ENCODE measurements at places on chromosomes 7 and 10.

DNA sequence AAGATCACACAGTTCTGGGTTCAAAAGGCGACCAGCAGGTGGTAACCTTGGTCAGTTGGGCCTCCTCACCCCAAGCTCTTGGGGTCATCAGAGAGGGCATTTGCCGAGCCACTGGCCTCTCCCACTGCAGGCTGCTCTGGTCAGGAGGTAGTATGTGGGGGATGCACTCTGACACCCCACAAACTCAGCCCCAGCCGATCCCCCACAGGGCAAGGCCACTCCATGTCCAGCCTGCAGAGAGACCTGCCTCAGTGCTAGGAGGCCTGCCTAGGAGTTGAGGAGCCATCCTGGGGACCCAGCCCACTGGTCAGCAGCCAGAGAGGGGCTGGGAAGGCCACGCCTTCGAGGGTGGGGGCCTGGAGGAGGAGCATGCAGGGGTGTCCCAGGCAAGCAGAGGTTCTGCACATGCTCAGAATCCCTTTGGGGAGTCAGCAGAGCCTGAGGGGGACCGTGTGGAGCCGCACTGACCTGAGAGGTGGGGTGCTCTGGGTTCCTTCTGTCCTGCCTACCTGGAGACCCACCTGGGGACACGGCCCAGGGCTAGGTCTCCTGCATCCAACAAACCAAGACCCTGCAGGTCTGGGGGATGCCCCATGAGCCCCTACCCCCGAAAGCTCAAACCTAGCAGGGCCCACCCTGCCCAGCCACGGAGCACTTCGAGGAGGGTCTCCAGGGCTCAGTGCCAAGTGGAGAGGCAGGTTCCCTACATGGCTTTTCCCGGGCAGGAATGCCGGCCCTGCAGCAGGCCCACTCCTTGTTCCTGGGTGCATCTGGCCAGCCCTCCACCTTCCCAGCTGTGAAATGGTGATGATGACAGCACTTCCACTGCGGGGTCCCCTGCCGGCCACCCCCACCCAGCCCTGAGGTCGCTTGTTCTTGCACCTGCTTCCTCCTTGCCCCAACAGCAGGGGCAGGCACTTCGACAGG lies 58.5 kb downstream of the RASGEF1A start:
- DNase-seq: no peak

DNA sequence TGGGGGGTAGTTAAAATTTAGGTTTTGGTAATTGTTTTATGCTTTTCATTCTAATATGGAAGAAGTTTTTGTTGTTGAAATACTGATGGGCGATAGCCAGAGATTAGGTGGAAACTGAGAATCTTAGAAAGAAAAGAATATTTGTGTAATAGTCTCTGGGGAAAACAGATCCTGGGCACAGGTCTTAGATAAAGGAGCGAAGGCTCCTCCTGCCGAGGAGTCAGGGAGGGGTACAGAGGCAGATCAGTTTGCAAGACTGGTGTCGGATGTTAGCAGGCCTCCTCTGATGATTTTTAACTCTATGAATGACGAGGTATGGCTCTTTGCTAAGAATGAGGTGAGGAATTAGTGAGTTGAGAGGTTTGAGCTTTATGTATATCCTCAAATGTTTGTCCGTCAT lies 339.7 kb downstream of the HGF start:
- DNase-seq: no peak

- no peak for DNase-seq
Measured at GRCh38 chr10:101080933-101081931, 19.4 kb downstream of the KAZALD1 start.

GRCh38 chr10:60041489-60042133 lies 135.3 kb upstream of the CCDC6 start:
- no peak for DNase-seq

DNA sequence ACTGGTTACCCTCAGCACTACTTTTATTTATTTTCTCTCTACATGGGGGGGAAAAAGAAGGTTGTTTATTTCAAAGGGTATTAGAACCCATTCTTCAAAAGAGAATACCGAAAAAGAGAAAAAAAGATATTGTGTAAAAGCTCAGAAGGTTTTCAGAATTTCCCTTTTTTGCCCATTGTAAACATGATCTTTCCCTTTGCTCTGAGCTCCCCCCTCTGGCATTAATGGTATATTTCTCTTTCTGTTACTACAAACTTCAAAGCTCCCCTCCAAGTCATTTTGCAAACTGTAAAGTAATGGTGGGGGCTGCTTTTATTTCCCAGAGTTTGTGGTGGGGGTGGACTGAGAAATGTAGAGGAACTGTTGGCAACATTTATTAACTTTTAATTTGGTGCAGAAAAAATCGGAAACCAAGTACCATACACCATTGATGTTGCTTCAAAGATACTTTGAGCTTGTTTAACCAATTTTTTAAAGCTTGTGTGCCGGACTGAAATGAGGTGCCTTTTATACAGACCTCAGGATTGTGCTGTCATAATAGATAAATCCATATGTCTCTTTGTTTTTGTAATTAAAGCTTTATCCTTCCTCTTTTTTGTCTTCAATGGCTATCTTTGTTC lies 181.5 kb downstream of the EXOC4 start:
- no peak for DNase-seq

GRCh38 chr7:4500812-4501211 lies 181.3 kb upstream of the FOXK1 start:
- DNase-seq: no peak

- no peak for DNase-seq
Measured at GRCh38 chr7:7127773-7128172, 54.6 kb upstream of the C1GALT1 start.

DNA sequence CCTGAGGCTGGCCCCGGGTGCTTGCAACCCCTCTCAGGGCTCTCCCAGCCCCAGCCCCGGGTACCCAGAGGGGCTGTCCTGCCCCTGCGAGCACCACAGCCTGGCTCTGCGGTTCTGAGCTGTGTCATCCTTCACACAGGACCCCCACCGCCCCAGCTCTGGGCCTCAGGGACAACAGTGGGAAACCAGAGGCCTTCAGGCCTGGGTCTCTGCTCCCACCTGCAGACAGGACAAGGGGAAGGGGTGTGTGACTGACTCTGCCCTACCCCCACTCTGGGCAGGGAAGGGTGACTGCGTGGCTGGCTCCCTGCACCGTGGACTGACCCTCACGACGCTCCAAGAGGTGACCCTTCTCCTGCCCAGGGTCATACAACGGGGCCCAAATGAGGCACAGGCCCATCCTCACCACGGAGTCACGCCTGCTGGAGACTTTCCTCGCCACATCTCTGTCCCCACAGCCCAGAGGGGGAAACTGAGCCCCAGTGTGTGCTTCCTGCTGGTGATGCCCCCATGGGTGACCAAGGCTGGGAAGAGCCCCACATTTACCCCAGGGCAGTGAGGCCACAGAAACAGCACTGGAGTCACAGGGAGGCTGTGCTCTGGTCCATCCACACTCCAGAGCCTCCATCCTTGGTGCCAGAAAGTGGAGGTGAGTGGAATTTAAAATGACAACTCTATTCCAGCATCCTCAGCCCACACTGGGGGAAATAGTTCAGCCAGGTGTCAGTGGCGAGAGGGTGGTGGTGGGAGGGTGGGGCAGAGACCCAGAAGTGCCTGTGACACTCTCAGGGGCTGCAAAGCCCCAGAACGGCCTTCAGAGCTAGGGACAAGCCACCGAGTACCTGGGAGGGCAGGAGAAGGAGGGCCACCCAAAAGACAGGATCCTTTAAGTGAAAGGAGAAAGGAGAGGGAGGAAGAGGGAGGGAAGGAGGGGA lies 13.6 kb downstream of the CAMK2B start:
- no peak for DNase-seq

GRCh38 chr10:68594405-68594804 lies 34.3 kb downstream of the TET1 start:
- DNase-seq: no peak

GRCh38 chr7:30935569-30935877 lies 23.9 kb downstream of the AQP1 start:
- no peak for DNase-seq

DNA sequence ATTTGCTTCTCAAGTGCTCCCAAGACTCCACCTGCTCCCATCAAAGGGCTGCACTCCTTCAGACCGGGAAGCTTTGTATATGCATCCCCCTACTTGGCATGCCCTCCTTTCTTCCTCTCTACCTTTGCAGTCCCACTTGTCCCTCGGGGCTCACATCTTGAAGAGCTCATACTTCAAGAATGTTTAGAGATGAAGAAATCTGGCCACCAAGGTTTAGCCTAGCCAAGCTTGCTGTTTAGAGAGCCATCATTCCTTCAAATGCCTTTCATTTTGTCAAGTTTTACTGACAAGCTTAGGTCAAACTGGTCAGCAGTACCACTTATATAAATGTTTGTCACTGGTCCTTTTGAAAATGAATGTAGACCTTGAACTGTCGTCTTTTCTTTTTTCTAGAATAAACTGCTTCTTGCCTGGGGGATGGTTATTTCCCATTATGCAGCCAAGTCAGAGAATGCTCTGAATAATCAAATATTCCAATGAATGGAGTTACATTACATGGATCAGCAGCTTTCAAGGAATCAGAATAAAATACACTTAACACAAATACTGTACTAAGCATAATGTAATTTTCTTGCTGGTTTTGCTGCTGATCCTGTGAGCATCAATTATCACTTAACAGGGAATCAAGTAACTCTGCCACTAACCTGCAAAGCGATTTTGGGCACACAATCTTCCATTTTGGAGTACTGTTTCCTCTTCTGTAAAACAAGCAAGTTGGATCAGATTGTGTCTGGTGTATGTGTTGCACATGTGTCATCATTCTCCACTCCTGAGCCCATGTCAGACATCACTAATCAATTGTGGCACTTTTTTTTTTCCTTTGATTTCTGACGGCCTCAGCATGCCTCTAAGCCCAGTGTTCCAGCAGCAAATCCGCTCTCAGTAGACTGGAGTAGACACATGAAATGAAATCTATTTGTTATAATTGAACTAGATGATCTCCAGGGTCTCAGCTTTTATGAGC lies 357.9 kb downstream of the PTEN start:
- no peak for DNase-seq

DNA sequence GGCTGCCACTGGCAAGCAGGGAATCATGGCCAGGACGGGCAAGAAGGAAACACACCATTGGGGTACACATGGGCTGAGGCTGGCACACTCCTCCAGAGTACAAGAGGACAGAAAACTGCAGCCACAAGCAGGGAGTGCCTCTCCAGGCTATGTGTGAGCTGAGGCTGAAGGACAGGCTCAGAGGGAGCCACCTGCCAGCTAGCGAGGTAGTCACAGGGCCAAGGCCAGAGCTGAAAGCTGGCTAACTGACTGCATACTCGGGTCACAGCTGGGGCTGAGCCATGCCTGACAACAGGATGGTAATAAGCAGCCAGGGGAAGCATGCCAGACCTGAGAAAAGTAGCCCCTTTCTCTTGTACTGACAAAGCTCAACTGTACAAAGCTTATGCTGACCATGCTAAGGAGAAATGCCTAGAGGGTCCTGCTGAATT lies 52.0 kb downstream of the KIF5B start:
- DNase-seq: no peak

DNA sequence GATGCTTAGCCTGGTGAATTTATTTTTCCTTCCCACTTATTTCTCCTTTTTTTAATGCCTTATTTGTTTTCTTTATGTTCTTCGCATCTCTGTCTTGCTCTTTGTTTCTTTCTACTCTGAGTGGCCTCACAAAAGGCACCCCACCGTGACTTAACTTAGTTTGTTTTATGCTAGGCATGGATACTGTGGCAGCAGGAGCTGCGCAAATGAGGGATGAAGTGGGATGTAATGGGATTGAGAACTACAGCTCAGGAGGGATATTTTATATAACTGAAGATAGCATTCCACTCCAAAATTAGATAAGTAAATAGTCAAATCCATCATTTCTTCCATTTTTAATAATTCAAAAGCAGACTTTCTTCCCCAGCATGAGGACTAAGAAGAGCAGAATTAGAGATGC lies 1.7 kb upstream of the CACNA2D1 start:
- DNase-seq: no peak

Measured in NCI-H1436 (cell line).